ENCODE measurements at places on chromosomes 13 and 19.
A peak's percentile ranks its signal among the peaks of the same experiment; 100 is the strongest.

- no peak for DNase-seq
Observed at GRCh38 chr19:10271543-10272086, 695 bp downstream of the ICAM1 start.

- DNase-seq = no peak
Observed at GRCh38 chr19:12647490-12648071, 19.0 kb downstream of the MAN2B1 start.

- peak; percentile 18 for DNase-seq
Observed at GRCh38 chr19:55068950-55069864, 6.3 kb upstream of the RDH13 start.

- DNase-seq = no peak
Observed at GRCh38 chr19:33279430-33280350, 22.6 kb downstream of the CEBPA start.

- DNase-seq = no peak
Observed at GRCh38 chr13:33793726-33794125, 24.2 kb upstream of the RFC3 start.

DNA sequence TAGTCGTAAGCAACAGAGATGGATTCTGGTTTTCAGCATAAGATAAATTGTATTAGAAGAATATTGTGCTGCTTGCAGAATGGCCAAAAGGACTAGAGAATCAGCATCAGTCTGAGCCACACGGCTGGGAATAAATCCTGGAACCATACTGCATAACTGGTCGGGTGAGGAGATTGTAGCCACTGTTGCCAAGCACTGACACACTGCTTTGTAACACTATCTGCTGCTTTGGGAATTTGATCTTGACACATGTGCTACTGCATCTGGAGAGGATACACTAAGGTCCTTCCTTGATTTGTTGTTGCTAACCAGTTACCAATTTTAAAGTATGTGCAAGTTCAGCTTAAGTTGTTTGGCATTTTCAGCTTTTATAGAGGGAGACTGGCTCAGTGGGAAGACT is 1.9 kb downstream of the HNRNPA1L2 start:
- DNase-seq = no peak

GRCh38 chr13:32902029-32902780 is 114.0 kb upstream of the KL start:
- no peak for DNase-seq

- DNase-seq = peak; percentile 72
Observed at GRCh38 chr13:62119739-62120700, 704.4 kb upstream of the PCDH20 start.

- DNase-seq = no peak
Observed at GRCh38 chr13:66922444-66922843, 307.7 kb downstream of the PCDH9 start.

- DNase-seq = no peak
Observed at GRCh38 chr13:113091891-113092775, 13.5 kb upstream of the F7 start.

- no peak for DNase-seq
Observed at GRCh38 chr13:45015300-45015699, 26.0 kb downstream of the GPALPP1 start.

DNA sequence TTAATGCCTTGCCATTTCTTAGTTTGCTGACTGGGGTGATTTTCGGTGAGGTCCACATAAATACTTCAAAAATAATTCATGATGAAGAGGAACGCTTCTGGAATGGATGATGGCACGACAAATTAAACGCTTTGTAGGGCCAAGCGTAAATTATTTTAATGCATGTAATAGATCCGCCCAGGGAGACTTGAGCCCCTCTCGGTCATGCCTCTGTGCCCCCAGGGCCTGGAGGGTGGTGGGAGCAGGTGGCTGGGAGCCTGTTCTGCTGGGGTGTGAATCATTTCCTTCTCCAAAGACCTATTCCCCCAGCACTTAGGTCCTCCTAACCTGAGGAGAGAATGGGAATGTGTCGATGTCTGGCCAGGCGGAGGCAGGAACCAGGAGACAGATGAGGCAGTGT is 350.6 kb downstream of the ZNF536 start:
- no peak for DNase-seq

- no peak for DNase-seq
Observed at GRCh38 chr13:44920013-44920412, 69.3 kb downstream of the NUFIP1 start.

DNA sequence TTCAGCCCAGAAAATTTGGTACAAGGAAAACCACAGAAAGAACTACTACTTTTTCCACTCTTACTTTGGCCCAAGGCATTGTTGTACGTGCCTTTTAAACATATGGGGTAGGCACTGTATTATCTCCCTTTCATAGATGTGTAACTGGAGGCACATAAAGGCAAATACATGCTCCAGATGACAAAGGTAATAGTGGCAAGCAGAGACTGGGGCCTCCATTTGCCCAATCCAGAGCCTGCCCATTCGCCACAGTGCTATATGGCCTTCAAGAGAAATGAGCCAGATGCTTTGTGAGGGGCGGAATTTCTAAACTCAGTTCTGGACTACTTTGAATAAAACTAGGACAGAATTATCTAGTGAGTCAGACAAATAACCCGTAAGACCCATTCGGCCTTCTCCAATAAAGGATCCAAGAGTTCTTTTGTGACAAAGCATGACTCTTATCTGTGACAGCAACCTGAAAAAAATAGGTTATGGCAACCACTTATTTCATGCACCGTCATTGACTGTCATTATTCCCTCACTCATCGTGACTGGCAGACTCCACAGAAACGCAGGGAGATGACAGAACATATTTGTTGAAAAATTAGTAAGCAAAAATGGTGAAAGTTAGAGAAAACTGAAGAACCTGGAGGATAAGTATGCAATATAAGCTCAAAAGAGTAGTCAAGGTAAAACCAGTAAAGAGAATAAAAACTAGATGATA is 712.0 kb upstream of the GPC6 start:
- no peak for DNase-seq

- DNase-seq = no peak
Observed at GRCh38 chr13:97538203-97538602, 104.2 kb downstream of the RAP2A start.

GRCh38 chr13:98374750-98375149 is 197.7 kb upstream of the RNF113B start:
- no peak for DNase-seq

- no peak for DNase-seq
Observed at GRCh38 chr13:25649001-25649633, 277.3 kb downstream of the ATP8A2 start.

DNA sequence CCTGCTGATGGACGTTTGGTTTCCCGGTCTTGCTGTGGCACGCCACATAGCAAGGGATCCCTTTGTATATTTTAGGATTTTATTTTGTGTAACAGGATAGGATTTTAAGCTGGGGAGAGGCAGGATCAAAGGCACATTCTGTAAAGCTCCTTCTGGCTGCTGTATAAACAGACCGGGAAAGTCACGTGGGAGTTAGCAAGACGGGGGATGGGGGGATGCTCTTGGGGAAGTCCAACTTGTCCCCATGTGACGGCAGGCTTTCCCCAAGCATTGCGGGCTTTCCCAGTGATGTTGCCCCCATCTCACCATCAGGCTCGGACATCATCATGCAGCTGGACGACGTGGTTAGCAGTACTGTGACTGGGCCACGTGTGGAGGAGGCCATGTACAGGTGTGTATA is 5.8 kb downstream of the QTRT1 start:
- no peak for DNase-seq

GRCh38 chr13:49976314-49977258 is 20.3 kb upstream of the TRIM13 start:
- DNase-seq = peak; percentile 78

GRCh38 chr19:15432629-15433518 is 14.1 kb upstream of the AKAP8L start:
- peak; percentile 73 for DNase-seq
